ENCODE measurements at places on chromosomes 2 and 18.

- no peak for DNase-seq
Observed at GRCh38 chr2:37969731-37970130, 44.6 kb downstream of the RMDN2 start.

DNA sequence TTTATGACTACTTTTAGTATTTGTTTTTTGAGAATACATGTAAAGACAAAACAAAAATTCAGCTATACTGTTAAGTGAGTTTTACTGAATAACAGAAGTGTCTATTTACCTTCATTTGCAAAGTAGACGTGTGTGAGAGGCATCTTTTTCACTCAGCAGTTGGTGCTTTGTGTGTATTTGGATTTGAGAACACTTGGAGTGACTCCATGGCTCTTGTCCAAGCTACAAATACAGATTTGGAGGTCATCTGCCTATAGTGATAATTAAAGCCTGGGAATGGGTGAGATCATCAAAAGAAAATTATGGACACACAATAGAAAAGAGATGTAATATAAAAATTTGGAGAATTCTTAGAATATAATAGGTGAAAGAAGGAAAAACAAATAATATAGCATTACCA lies 6.2 kb downstream of the NAB1 start:
- no peak for DNase-seq

GRCh38 chr18:37188016-37188791 lies 359.3 kb downstream of the KIAA1328 start:
- peak; percentile 19 for DNase-seq

- no peak for DNase-seq
Observed at GRCh38 chr2:16978301-16978700, 312.7 kb upstream of the CYRIA start.

DNA sequence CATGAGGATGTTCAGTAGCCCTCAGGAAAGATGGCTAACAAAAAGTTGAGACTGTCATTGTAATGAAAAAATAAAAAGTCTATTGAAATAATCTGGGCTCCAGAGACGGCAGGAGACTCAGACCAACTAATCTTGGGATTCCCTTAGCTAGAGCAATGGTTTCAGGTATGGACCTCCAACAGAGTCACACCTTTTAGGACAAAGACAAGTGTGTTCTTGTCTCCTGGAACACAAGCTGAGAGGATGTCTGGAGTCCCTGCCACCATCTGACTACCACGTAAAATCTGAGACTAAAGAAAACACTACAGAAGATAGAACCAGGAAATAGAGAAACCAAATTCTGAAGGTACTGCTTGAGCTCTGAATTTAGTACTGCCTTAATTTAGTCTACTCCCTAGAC lies 103.3 kb upstream of the RBBP8 start:
- DNase-seq = no peak

DNA sequence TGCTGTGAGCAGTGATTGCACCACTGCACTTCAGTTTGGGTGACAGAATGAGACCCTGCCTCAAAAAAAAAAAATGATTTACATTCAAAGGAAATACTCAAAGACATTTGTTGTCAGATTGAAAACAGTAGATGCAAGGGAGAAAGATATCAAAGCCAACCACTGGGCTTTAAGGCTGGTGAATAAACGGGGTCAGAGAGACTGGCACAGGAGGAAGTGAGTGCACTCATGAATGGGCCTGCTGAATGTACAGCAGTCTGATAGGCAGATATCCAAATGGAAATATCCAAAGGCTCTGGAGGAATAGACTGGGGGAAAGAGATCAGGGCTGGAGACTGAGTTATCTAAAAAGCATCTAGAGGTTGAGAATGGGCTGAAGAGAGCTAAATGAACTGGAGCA lies 10.9 kb downstream of the RNF125 start:
- DNase-seq = no peak
